NCI-H524 treated with DMSO at 0.1 percent for 48 hours (cell line): ENCODE measurements at places on chromosomes 1 and 21.

DNA sequence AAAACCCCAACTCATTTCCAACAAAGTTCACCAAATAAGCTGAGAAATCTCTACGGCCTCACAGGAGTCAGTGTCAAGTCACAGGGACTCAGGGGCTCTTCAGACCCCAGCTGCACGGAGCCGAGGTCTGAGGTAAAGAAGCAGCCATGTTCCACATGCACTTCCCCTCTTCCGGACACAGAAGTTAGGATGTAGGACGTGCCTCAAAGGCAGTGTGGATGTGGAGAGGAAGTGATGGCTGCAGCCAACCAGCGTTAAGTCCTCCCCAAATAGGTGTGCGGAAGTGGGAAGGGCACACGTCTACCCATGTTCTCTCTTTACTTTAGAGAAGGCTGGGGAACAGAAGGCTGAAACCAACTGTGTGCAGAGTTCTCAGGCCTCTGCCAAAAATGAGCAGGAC, 14.6 kb upstream of the NCF2 start:
- no peak for DNase-seq

DNA sequence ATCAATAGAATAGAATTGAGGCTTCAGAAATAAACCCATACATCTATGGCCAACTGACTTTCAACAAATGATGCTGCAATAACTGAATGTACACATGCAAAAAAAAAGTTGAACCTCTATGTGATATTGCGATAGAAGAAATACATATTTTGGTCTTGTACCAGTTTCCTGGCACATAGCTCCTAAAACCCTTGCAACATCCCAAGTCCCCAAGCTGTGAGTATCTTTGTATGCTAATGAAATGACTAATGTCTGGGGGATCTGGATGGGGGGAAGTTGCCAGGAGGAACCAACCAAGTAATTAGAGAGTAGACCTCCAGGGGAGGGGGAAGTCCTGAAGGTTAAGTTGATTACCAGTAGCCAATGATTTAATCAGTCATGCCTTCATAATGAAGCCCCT, 24.4 kb downstream of the BLZF1 start:
- DNase-seq: no peak

GRCh38 chr1:245871915-245872314, 635.2 kb downstream of the SMYD3 start:
- DNase-seq: no peak

DNA sequence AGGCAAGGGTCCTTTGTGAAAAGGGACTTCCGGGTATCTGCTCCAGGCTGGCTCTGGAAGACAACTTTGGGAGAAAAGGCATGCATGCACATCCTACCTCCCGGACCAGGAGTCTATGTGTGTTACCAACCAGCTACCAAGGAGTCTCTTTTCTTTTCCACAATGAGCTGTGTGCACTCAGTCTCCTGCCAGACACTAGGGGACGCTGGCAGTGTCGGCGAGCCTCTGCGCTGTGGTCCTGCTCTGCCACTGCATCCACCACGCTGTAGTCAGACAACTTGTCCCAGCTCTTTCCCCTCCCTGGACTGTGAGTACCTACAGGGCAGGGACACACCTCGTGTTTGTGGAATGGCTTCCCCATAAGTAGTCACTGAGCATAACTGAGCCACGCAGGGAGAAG, 5.1 kb upstream of the SSR2 start:
- DNase-seq: peak; percentile 10

GRCh38 chr1:179865377-179865776, 12.2 kb downstream of the TOR1AIP2 start:
- no peak for DNase-seq

DNA sequence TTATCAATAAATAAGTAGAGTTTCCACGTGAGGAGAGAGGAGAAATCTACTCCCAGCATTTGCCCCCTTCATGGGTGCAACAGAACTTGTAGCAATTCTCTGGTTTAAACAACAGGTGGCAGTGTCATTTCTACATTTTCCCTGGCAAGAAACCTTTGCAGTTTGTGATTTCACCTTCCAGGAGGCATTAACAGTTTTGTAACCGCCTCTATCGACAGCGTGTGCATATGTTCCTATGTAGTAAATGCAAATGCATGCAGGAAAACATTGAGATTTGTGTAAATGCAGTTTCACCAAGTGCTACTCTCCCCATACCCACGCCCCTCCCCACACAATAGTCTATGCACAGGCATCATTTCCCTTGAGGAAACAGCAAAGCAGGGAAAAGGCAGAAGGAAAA, 494.7 kb downstream of the SMYD3 start:
- DNase-seq: no peak

DNA sequence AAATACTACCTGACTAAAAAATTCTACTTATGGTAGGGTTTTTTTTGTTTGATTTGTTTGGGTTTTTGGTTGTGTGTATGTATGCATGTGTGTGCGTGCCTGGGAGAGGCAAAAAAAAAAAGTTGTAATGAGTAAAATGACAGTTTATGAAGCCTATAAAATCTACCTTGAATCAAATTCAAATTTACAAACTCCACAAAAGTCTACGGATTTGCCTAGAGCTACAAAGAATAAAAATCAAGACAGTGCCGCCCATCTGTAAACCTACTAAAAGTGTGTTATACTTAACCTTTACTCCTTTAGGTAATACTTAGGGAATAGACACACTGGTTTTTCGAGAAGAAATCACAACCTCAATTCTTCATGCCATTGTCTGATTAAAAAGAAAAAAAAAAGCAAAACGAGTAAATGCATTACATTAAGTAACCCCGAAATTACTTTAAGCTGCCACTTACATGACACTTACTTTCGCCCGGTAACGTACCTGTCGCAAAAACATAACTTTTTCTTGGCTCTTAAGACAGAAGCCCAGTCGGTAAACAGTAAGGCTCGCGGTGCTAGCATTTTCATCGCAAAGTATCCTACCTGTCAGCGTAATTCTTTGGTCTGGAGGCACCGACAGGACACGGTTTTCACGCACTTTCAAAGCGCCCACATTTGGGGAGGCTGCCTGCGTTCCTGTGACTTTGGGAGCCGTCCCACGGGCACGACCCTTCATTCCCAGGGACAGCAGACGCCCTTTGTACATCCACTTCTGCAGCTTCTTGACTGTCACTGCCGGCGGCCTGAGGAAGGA, 951 bp downstream of the SYDE2 start:
- no peak for DNase-seq

DNA sequence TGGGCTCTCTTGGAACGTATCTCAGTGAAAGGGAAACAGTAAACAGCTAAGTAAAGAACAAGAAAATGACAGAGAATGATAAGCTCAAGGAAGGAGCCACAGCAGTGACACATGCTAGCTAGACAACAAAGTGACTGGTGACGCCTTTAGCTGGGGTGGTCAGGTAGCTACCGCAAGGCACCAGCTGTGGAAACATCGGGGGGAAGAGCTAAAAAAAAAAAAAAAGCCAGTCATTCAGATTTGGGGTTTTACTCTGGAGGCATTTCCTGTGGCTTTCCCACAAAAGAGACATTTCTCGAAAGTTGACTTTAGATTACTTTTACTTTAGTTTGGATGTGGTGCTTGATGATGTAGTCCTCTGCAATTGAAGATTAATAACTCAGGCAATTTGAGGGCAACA, 2.1 kb downstream of the FHAD1 start:
- no peak for DNase-seq

GRCh38 chr1:153763365-153764225, 11.6 kb upstream of the SLC27A3 start:
- DNase-seq: no peak

DNA sequence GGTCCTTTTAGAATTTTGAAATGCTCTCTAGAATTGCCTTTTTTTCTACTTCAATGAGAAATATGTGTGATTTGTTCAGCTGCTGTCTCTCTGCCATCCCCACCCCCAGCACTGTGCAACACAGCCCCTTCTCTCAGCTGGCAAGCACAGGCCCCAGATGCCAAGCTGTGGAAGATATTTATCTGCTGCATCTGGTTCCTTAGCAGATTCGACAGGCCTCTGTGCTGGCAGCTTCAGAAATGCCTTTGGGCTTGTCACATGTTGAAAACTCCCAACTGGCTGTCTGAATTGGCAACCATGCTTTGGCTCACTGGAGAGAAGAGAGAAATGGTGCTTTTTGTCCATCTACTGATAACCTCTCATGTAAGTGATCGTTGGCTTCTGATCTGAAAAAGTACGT, 206.7 kb upstream of the C1orf87 start:
- DNase-seq: peak; percentile 6

- no peak for DNase-seq
Observed at GRCh38 chr1:186849826-186850225, 21.1 kb downstream of the PLA2G4A start.

- DNase-seq: no peak
Observed at GRCh38 chr21:45873418-45873817, 108.2 kb upstream of the COL6A1 start.

DNA sequence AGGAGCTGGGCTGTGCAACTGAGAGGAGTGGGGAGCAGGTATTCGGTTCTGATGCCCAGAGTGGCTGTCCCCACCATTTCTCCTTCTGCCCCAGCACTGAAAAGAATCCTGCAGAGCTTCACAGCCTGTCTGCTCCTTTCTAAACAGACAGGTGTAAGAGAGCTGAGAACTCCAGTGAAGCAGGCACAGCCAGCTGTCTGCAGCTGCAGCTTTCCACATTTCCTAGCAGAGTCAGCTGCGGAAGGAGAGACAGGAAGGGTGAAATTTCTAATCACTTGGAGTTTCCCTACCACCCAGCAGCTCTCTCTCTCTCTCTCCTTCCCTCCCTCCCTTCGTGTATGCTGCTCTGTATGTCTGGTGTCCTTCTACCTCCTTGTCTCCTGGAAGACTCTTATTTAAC, 40.5 kb upstream of the GJB5 start:
- DNase-seq: no peak

GRCh38 chr1:197923038-197923437, 5.9 kb downstream of the LHX9 start:
- no peak for DNase-seq

DNA sequence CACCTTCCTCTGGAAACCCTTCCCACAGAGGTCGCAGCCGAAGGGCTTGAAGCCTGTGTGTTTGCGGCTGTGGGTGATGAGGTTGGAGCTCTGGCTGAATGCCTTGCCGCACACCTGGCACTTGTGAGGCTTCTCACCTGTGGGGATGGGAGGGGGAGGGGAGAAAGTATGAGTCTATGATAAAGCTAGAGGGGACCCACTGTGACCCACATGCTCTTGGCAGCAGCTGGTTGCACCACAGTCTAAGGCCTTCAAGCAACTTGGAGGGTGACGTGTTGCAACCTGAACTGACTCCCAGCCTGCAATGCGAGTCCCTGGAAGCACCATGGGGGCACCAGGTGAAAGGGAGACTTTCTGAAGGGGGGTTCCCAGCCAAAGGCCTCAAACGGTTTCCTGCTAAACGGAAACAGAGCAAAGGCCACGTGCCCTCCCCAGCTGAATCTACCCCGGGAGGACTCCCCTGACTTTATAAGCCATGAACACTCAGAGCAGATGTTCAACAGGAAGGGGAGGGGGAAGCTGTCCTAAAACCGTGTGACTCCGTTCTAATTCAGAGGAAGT, 10.6 kb downstream of the GFI1 start:
- DNase-seq: no peak

DNA sequence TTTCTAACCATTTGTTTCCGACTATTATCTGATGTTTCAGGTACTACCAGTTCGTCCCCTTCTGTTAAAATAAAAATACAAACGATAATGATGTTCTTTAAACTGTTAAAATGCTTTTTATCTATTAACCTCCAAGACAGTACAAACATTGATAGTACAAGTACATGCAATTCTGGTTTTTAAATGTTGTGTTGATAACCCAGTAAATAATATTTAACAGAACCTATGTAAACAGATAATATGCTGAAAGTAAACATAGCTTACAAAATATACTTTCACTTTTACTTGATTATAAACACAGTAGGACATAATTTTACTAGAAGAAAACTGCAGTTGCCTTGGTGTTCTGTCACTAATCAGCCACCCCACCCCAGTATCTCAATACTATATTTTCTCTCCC, 76.9 kb downstream of the COQ8A start:
- DNase-seq: no peak

DNA sequence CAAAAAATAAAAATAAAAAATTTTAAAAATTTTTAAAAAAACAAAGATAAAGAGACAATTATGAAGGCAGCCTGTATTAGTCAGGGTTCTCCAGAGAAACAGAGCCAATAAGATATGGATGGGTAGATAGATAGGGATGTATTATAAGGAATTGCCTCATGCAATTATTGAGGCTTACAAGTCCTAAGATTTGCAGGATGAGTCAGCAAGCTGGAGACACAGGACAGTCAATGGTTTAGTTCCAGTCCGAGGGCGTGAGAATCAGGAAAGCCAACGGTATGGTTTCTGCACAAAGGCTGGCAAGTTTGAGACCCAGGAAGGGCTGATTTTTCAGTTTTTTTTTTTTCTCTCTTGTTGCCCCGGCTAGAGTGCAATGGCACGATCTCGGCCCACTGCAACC, 24.1 kb upstream of the EIF4G3 start:
- no peak for DNase-seq
